ENCODE measurements at places on chromosomes 12 and 14.
A peak's percentile ranks its signal among the peaks of the same experiment; 100 is the strongest.

DNA sequence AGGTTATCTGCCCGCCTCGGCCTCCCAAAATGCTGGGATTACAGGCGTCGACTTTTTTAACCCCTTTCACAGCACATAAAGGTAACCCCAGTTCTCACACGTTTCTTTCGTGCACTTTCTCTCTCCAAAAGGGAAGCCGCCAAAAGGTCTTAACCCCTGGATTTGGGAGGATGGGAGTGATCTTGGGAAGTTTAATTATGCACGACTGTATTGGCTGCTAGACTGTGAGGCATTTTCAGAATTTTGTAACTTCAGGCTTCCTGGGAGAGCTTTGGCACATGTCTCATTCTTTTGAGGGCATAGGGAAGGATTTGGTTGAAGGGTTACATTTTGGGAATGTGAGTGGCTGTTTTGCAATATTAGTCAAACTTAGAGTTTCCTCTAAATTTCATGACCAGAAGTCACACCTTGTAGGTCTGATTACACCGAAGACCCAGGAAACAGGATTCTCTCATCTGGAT, 1.4 kb upstream of the SMARCC2 start:
- no peak for DNase-seq

DNA sequence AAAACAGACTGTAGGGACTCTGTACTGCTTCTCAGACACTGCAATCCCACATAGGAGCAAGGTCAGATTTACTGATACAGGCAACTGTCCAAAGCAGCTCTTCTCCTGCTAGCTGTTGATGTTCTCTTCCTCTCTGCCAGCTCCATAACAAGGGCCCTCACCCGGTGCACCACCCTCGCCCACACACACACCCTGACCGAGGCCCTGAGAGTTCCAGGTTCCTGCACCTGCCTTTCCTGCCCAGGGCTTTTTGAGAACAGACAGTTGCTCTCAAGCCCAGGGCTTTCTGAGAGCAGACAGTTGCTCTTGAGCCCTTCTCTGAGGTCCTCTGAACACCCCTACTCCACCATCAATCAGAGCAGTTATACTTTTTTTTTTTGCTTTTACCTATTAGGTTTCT, 233.8 kb upstream of the GARIN6 start:
- DNase-seq: no peak

- no peak for DNase-seq
Observed at GRCh38 chr14:27410981-27411380, 813.1 kb upstream of the NOVA1 start.

- DNase-seq: no peak
Observed at GRCh38 chr12:56905852-56906251, 28.4 kb downstream of the SDR9C7 start.

GRCh38 chr14:67532998-67533753, at the start of gene PLEKHH1:
Gene PLEKHH1, plus strand, starts transcription at chr14:67533290. Its CDS starts 8,578 bp downstream, at chr14:67541868.
- no peak for DNase-seq

DNA sequence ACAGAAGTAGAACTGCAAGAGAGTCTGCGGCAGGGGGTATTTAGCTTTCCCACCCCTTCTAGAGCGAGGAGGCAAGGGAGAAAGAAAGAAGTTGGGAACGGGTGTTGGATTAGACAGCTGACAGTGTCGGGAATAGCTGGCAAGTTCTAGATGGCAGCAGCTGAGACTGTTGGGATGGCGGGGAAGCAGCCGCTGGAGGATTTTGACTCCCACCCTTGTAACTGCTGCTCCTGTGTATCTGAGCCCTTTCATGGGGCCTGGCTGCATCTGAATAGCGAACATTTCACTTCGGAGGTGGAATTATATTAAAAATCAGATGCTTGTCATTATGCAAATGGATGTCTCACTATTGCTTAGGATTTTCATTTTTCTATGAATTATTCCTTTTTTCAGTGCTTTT, 104.6 kb downstream of the AACS start:
- DNase-seq: no peak

DNA sequence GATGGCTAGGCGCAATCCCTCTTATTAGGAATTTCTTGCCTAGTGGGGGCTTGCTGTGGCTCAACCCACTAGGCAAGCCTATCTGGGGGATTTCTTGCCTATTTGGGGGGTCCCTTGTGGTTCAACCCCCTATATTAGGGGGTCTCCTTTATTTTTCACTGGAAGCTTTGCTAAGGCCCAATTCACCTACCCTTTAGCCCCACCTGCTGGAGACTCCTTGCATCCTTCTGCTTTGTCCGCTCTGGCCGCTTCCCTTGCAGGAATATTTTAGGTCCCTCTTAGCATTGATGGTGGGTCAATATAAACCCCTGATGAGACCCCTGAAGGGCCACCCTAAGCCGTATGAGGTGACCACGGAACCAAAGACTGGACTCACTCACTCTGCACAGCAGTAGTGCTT, 1552.1 kb downstream of the AACS start:
- peak; percentile 5 for DNase-seq

- no peak for DNase-seq
Observed at GRCh38 chr12:28223858-28224257, 33.6 kb downstream of the CCDC91 start.

DNA sequence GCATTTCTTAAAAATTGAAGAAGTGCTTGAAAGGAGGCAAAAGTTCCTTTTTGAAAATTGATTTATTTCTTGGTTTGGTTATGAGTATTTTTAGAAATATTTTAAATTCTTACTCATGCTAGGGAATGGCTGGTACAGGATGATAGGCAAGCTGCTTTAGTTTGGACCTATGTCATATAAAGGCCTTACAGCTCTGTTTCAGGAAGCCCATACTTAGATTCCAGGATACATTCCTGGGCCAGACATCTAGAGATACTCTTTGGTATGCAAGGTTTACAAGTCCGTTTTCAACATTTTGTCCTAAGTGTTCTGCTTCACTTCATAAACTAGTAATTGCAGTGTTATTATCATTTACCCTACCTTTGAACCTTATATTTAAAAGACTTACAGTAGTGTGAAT, 186.8 kb downstream of the FUT8 start:
- no peak for DNase-seq

DNA sequence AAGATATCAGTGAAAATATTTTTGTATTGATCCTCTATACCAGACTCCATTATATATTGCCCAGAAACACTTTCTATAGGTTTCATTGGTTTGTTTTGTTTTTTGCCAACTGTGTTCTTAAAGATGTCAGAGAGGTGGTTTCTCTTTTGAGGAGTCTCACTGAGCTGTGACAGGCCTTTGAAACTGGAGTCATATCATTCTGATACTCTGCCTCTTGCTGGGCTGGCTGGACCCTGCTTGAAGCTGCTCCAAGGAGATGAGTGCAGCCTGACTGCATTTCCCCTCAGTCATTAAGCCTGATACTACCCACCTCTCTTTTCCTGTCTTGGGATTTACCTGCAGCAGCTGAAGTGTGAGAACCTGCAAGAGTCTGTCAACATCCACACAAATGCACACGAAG, 16.4 kb upstream of the TAS2R30 start:
- DNase-seq: no peak

DNA sequence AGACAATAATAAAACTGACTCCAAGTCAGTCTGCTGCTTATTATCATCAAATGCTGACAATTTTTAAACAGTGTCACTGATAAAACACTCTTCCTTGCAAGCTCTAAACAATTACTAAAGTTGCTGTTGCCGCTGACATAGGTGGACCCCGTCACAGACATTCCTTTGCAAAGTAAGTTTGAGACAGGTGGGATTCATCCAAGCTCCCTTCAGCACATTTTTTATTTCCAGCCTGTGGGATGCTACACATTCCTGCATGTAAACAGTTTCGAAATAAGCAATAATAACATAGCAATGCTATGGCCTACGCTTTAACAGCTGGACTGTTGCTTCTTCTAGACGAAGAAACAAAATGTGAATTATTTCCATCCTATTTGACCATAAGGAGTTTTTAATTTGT, 85.4 kb upstream of the HIF1A start:
- no peak for DNase-seq

DNA sequence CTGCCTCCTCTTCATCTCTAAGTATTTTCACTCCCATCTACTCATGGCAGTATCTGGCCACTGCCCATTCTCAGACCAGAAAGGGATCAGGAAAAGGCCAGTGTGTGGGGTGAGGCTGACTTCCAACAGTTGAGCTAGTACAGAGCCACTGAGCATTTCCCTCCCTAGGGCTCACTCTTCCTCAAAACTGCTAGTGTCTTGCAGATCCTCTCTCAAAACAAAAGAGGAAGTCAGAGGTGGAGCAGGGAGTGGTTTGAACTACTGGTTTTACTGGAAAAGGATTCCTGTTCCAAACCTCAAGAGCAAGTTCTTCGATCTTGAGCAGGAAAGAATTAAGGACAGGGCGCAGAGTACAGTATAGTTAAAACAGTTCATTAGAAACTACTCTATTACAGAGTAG, 11.7 kb upstream of the RNASE10 start:
- DNase-seq: peak; percentile 88

DNA sequence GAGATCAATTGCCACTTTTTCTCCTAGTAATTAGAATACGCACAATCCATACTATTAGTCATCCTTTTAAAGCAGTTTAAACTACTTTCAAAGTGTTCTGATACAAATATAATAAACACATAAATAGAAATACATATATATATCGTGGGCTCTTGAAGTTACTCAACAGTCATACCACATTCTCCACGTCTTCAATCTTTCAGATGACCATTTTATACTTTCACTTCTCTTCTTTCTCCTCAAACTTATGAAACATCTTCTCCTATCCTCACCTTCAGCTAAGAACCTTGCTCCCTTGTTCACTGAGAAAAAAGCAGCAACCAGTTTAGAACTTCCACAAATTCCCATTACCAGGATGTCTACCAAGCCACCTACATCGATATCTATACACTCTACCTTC, 19.2 kb downstream of the CEP290 start:
- no peak for DNase-seq

- no peak for DNase-seq
Observed at GRCh38 chr12:16070113-16070512, 159.0 kb downstream of the DERA start.

GRCh38 chr14:66610154-66610563, 102.2 kb downstream of the GPHN start:
- no peak for DNase-seq

DNA sequence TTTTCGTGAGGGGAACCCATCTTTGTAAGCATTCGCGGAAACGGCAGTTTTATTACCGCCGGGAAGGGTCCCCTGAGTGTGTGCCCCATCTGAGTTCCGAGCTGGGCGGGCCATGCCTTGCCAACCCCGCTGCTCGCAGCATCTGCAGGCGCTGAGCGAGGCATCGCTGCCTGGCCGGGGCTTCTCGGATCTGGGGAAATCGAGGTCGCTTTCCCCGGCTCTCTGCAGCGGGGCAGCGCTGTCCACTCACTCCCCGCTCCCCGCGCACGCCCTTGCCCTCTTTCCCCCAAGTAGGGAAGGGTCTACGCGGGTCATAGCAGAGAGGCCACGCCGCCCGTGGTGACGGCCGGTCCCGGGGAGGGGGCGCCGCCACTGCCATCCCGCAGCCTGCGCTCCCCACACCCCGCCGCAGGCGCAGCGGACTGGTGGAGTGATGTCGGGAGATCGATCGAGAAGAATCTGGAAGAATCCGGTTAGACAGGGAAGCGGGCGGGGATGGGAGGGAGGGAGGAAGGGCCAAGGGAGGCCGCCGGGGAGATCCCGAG, 507 bp upstream of the FKBP4 start:
- DNase-seq: no peak

DNA sequence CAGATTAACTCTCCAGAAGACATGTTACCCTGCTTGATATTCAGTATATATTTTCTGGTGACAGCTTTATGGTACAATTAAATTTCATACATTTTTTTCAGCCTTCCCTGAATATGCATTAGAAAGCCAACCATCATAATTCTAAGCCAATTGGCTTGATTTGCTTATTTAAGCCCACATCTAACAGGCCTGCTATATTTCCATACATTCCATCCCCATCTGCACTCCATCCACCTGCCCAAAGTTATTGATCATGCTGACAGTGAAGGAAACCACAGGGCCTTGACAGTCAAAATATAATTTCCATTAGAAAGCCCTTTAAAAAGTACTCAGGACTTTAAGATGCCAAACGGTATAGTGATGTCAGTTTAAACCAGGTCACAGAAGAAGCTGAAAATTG, 164.3 kb downstream of the GXYLT1 start:
- no peak for DNase-seq

DNA sequence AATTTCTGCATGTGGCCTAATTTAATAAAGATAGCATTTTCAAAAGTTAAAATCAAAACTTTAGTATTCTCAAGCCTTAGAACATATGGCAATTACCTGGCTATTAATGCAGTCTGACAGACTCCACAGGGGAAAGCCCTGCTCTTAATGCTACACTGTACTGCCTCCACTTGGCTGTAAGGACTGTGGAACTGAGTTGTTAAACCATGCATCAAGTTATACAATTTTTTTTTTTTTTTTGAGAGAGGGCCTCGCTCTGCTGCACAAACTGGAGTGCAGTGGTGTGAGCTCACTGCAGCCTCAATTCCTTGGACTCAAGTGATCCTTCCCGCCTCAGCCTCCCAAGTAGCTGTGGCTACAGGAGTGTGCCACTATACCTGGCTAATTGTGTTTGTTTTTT, 19.0 kb upstream of the NDUFA12 start:
- no peak for DNase-seq

GRCh38 chr14:65329911-65330310, 82.6 kb upstream of the FUT8 start:
- no peak for DNase-seq

- DNase-seq: no peak
Observed at GRCh38 chr14:85987907-85988306, 458.0 kb downstream of the FLRT2 start.

- DNase-seq: peak; percentile 80
Observed at GRCh38 chr12:2836574-2836973, 1.7 kb upstream of the NRIP2 start.

DNA sequence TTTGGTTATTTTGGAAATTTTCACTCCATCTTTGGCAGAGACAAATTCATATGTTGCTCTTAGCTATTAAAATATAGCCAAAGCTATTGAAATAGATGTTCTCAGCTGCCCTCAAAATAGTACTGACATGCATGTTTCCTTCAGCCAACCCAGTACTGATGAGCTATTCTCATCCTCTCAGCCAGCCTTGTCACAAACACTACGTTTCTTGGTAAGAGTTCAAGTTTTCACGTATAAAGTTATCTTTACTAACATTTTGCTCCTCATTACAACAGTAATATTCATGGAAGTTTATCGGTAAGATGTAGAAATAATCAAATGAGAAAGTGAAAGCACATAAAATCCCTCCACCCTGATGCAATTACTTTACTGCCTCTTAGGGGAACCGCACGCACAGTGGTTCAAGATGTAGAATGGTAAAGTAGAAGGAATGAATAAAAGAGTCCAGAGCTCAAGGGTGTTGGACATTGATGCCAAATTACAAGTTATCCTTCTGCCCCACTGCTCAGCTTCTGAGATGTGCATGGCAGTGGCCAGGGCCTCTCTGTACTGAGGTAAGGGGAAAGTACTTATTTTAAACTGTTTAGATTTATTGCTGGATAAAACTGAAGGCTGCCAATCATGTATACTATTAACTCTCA, 20.7 kb downstream of the GCH1 start:
- no peak for DNase-seq

GRCh38 chr12:130988751-130989150, 35.0 kb downstream of the ADGRD1 start:
- no peak for DNase-seq
